Lung microvascular endothelial cell (primary cell): ENCODE measurements at places on chromosomes 6 and 20.

DNA sequence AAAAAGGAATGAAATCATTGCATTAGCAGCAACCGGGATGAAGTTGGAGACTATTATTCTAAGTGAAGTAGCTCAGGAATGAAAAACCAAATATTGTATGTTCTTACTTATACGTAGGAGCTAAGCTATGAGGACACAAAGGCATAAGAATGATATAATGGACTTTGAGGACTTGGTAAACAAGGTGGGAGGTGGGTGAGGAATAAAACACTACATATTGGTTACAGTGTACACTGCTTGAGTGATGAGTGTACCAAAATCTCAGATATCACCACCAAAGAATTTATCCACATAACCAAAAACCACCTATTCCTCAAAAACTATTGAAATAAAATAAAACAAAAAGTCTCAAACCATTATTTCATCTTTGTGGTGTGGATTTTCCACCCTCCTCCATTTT is 593.5 kb downstream of the TENT5A start:
- no peak for DNase-seq

DNA sequence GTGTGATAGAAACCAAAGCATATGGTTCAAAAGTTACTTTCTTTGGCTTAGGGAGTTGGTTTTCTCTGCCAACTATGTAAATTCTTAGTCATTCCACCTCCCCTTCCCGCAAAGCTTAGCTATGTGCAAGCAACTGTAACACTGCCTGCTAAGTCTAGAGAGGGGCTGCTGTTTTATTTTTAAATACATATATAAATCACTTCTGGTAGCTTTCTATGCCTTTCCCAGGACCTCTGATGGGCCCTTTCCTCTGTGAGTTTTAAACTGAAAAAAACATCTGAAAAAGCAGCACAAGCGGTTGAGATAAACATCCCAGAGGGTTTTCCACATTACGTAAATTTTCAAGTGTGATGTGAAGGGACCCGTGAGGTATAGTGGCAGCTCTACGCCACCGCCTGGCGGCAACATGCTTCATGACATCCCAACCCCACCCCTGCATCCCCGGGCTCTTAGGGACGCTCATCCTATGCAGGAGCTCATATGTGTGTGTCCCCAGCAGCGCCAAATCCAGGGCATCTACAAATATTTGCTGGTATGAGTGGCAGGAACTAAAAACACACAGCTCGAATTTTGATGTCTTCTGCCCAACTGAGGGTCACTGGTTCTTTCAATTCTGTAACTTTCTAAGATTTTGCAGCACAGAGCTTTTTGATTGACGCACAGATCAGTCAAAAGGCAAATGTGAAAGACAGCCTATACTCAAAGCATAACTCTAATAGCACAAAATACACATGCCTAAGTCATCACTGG is 12.7 kb downstream of the SAYSD1 start:
- peak; percentile 57 for DNase-seq

GRCh38 chr20:48814633-48815032 is 13.2 kb downstream of the PREX1 start:
- no peak for DNase-seq

GRCh38 chr6:23245572-23245971 is 676.2 kb downstream of the HDGFL1 start:
- no peak for DNase-seq
